Right ventricle myocardium inferior (tissue), 1 donor: ENCODE measurements at places on chromosomes 1 and 21. TPM values are rescaled to one million over a fixed set of nuclear protein-coding genes. Genes with fewer than 3 reads are reported as not detected.

- DNase-seq = no peak
Measured at GRCh38 chr21:32590130-32590529, 4.8 kb upstream of the TCP10L start.

GRCh38 chr1:112618114-112618720 lies 724 bp downstream of the ST7L start:
- DNase-seq = no peak

DHRS3 gene
- total RNA-seq = 81.0 TPM

- DNase-seq = no peak
Measured at GRCh38 chr1:81780705-81781454, 19.9 kb upstream of the ADGRL2 start.

BMP8A gene
- total RNA-seq = 0.22 TPM
